ENCODE measurements at places on chromosomes 4 and X.
A peak's percentile ranks its signal among the peaks of the same experiment; 100 is the strongest.

DNA sequence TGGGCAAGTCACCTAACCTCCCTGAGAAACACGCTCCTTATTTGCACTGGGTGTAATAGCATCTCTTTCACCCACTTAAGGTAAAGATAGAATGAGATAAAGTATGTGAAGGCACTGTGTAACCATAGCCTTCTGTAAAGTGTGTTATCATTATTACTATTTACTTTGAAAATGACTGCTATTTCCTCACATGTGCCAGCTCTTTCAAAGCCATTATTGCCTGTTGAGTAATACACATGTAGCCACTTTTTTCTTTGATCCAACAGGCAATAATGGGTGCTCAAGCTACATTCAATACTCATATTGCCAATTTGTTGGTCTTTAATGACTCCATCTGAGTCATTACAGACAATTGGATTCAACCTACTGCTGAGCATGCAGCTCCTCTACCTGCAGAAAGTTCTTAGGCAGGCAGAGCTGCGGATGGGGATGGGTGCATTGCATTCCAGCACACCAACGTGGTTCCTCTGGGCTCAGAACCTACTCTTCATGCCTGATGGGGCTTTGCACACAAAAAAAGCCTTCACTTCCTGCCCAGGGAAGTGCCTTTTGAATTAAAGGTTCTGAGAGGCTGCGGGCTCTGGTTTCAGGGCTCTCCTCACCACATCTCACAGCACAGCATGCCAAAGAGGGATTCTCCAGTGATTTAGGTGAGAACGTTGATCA is 9.7 kb downstream of the PTCHD1 start:
- no peak for DNase-seq

DNA sequence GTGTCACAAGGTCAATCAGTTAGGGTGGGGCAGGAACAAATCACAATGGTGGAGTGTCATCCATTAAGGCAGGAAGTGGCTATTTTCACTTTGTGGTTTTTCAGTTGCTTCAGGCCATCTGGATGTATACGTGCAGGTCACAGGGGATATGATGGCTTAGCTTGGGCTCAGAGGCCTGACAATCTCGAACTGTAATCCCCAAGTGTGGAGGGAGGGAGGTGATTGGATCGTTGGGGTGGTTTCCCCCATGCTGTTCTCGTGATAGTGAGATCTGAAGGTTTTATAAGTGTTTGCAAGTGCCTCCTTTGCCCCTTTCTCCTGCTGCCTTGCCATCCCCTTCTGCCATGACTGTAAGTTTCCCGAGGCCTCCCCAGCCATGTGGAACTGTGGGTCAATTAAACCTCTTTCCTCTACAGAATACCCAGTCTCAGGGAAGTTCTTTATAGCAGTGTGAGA is 36.7 kb upstream of the STS start:
- no peak for DNase-seq

GRCh38 chr4:70721747-70722146 is at the start of gene RUFY3:
TSS of gene RUFY3 (plus strand) at chr4:70721964. CDS start at chr4:70722574, 610 bp downstream.
- no peak for DNase-seq

DNA sequence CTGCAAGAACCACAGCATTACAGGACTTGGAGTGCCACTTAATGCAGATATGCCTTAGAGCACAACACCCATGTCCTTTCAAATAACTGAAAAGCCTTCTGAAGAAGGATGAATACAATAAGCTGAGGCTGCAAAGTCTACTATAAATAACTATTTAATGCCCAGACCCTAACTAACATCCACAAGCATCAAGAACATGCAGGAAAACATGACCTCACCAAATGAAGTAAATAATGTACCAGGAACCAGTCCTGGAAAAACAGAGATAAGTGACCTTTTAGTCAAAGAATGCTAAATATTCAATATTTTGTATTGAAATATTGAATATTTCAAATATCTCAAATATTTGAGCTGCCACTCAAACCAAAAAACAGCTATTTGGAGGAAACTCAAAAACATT is 16.9 kb downstream of the ACTRT1 start:
- no peak for DNase-seq

- peak; percentile 5 for DNase-seq
Observed at GRCh38 chr4:27318740-27319139, 458.1 kb downstream of the STIM2 start.
